Head of caudate nucleus (tissue), 42 donors: ENCODE measurements at places on chromosomes 2 and 18.
A peak's percentile ranks its signal among the peaks of the same experiment; 100 is the strongest.

GRCh38 chr2:174554529-174555150, 43.0 kb downstream of the WIPF1 start:
- no peak for DNase-seq

DNA sequence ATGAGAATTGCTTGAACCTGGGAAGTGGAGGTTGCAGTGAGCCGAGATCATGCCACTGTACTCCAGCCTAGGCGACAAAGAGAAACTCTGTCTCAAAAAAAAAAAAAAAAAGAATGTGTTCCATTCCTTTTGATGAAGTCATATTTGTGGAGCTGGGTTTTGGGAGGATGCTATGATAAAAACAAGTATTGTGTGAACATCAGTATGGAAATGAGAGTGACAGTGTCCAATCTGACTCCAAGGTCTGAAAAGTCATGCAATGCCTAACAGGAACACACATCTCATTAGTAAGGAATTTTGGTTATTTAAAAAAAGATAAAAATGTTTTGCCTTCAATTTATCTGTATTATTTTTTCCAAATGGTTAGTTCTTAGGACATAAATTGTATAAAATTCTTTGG, 11.8 kb downstream of the GCFC2 start:
- no peak for DNase-seq

GRCh38 chr2:58376592-58376991, 135.5 kb upstream of the FANCL start:
- DNase-seq: no peak

GRCh38 chr2:168091986-168092385, 155.4 kb downstream of the STK39 start:
- no peak for DNase-seq

- no peak for DNase-seq
These were observed 4.1 kb upstream of the CD8A start for GRCh38 chr2:86794861-86795260.

DNA sequence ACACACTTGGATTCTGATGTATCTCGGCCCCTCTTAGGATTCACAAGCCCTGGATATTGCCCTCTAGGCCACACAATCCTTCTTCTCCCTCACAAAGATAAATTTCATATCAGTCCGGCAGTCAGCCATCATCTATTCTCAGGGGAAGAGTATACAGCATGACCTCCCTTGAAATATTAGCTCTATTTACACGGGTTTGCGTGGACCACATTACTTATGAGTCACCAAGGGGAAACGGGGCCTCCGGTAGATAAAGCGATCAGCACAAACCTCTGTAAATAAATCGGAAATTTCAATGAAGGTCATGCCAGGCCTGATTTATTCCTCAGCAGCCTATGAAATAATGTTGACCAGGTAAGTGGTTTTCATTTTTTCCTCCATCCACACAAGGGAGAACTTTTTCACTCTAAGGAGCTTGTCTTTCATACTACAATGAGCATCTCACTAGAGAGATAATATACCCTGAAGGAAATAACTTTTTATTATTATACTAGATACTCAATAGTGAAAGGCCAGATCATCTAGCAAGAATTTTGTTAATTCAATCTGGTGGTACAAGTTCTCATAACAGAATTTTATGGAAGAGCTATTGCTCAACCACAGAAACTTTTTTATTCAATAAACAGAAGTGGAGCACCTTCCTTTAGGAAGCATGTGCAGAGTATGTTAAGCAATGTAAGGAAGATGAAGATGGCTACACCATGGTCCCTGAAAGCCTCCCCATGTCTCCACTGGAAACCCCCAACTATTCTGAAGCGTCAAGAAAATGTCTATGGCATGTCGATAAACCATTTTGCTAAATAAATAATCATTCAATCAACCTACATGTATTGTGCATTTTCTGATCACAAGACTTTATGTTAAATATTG, 125.2 kb upstream of the PIK3C3 start:
- no peak for DNase-seq

- peak; percentile 65 for DNase-seq
These were observed 92.8 kb upstream of the MSH2 start for GRCh38 chr2:47309952-47310800.

DNA sequence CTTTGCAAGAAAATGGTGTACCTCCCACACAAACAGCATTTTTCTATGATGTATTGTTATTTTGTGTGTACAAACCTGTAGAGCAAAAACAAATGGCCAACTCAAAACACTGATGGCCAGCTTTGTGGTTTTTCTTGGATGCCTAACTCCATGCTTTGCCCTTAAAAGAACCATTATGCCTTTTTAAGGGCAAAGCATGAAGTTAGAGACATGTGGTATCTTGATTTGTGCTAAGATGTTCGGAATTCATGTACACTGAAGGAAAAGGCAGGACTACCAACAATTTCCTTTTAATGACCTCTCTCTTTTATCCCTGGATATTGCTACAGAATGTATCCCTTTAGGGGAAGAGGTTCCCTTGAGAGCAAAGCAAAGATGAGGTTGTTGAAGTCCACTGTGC, 273.6 kb downstream of the SCG2 start:
- no peak for DNase-seq

- DNase-seq: peak; percentile 9
These were observed 322.9 kb upstream of the KCNJ3 start for GRCh38 chr2:154375579-154375931.

GRCh38 chr18:40980171-40980570, 974.9 kb upstream of the PIK3C3 start:
- no peak for DNase-seq

DNA sequence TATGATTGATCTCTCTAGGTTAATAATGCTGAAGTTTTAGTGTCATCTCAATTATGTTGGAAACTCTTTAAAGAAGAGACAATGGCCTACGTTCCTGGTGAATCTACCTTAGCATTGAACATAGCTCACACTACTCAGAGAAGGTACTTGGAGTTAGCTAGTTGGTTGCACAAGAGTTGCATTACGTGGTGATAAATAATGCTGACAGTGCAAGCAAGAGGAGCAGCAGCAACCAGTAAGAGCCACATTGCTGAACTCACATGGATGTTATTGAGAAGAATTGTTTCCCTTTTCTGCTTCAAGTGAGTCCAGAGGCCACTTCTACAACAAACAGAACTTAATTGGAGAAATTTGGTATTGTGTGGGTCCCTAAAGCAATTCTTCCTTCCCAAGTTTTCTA, 737.1 kb downstream of the TDRD15 start:
- DNase-seq: no peak

DNA sequence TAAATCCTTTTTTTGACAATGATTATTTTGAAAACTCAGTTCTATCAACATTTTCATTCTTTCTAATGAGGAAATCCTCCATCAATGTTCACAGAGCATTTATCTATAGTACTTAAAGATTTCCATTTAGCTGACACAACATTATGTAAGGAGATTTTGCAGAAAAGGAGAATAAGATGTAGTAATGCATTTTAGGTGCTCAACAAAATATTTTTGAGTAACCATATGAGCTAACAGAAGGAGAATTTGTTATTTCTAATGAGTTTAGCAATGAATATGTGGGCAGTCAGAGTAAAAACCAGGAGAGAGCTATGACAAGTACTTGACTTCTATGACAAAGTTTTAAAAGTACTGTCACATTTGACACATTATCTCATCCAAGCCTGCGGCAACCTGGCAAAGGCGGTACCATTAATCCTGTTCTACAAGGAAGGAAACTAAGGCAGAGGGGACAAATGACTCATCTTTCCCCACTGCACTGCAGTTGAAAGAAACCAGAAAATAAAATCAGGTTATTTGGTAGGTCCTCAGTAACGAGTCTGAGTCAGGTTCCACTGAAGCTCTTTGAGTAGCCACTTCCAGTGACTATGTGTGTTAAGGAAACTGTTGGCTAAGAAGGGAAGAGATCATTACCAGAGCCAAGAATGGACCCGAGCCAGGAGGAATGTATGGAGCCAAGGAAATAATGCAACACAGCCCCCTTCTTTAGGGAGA, 134.1 kb upstream of the ITGB6 start:
- peak; percentile 47 for DNase-seq
